ENCODE measurements at places on chromosomes 5 and 9.

DNA sequence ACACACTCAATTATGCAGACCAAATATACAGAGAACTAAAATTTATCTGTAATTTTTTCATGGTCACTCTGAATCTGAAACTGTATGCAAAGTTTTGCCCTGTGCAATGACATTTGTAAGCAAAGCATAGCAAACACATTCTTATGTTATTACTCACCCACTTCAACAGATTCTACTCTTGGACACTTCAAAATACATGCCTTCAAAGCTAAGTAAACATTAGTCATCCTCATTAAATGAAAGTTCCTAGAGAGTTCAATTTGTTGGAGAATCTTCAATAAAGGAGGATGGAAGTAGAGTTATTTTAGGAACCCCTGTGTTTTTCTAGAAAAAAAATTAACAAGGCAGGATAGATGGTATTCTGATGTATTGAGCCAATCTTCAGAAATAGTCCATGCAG, 639.7 kb upstream of the C9orf72 start:
- DNase-seq = peak; percentile 89

DNA sequence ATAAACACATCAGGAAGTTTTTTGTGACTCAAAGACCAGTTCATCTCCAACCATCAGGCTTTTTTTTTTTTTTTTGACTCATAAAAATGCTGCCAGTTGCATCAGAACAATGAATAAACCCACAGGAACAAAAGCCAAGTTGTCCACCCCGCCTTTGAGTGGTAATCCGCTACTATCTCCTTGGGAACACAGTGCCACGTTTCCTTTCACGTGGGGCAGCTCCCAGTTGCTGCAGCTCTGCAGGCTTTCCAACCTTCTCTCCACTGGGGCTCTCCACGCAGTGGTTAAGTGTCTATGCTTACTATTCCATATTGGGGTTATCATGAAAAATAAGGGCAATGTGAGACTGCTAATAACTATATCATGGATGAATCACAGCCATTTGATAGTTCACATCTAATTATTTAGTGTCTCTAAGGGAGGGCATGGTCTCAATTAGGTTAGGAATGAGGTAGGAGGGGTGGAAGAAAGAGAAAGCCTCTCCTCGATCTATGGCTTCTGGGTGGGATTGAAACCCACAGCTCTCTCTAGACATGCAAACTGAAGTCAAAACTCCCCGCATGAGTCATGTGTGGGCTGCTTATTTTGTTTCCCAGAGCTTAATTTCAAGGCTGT, 55.8 kb upstream of the ACTBL2 start:
- peak; percentile 51 for DNase-seq

DNA sequence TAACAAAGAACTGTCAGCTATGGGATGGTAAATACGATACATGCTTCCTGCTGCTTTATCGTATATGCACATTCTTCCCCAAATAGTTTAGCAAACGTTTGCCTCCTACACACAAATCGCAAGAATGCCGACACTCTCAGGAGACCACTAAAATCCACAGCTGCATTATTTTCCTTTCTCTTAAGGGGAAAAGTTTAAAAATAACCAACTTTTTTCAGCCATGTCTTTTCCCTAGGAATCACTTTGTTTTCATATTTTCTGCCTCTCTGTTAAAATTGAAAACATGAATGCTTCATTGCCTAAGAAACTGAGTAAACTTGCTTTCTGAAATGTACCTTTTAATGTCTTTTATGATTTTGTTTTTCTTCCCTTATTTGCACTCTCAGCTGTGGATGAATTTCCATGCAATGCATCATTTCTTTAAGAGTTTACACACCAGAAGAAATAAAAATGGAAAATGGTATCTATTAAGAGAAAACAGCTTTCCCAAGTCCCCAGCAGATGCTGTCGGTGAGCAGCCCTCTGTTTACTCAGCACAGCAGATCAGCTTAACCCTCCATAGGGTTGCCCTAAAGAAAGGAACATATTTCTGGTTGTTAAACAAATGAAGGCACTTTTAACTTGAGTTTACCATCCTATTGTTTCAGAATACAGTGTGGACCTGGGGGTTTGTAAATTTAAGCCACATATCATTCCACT, 66.2 kb downstream of the IZUMO3 start:
- DNase-seq = no peak

GRCh38 chr5:100562821-100563220, 27.6 kb downstream of the FAM174A start:
- DNase-seq = no peak

DNA sequence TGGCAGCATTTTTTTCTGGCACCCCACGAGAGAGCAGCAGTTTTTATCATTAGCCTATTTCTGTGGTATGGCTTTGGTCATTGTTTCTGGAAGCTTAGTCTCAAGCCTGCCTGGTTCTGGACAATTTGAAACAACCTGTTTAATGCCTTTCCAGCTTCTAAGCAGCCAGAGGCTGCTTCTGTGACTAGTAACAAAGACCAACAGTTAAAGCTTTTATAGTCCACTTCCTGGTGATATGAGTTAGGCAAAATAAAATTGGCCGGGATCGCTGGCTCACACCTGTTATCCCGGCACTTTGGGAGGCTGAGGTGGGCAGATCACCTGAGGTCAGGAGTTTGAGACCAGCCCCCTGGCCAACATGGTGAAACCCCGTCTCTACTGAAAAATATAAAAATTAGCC, 24.0 kb downstream of the LYRM7 start:
- DNase-seq = no peak

DNA sequence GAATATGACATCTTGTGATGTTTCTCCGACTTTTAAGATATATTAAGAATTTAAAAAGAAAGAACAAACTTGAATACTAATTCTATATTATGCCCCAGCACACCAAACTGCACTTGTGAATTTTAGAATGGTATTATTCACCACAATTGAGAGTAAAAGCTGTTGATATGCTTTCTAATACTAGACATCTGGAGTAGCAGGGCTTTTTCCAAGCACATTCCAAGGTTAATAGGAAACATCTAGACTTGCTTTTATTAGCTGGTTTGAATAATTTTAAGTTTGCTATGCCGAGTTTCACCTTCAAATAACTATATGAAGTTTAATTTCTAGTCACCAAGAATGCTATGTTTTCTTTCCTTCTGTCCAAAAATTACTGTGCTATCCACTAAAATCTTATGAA, 13.5 kb downstream of the NREP start:
- DNase-seq = no peak

- no peak for DNase-seq
These were observed 12.8 kb downstream of the SMIM23 start for GRCh38 chr5:171798418-171798817.

GRCh38 chr9:89661956-89662717, 57.3 kb downstream of the GADD45G start:
- peak; percentile 94 for DNase-seq

DNA sequence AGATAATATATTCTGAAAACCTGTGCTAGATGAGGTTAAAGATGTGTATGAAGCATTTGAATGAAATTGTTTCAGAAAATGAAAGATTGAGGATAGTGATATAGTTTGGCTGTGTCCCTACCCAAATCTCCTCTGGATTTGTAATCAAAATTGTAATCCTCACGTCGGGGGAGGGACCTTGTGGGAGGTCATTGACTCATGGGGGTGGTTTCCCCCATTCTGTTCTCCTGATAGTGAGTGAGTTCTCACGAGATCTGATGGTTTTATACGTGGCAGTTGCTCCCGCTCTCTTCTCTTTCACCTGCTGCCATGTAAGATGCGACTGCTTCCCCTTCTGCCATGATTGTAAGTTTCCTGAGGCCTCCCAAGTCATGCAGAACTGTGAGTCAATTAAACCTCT, 2.0 kb upstream of the TEX48 start:
- DNase-seq = no peak

- DNase-seq = no peak
These were observed 183.7 kb upstream of the GNA14 start for GRCh38 chr9:77831781-77832180.

- DNase-seq = no peak
These were observed 132.0 kb upstream of the TRIM32 start for GRCh38 chr9:116555119-116555518.

DNA sequence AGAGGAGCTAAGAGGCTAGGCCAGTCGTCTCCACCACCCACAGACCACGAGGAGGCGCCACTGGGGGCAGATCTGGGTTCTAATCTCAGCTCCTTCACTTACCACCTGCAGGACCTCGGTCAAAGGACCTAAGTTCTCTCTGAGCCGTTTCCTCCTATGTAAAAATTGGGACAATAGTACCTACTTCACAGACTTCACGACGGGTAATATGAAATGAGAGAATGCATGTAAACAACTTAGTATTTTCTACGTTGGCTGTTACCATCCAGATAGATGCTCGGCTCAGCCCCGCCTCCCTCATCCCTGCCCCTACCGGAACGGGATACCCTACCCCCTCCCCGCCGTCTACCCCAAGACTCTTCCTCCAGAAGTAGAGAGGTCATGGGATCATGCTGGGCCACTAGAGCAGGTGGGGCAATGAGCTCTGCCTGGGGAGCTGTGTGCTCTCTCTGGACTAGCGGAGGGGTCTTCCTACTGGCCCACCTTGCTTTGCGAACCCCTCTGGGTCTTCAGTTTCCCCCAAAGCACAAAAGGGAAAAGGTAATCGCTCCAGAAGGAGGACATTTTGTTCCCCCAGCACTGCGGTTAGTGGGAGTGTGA, 541 bp downstream of the GNPDA1 start:
- peak; percentile 16 for DNase-seq

- DNase-seq = peak; percentile 29
These were observed 24.8 kb downstream of the CCNJL start for GRCh38 chr5:160287378-160288051.

DNA sequence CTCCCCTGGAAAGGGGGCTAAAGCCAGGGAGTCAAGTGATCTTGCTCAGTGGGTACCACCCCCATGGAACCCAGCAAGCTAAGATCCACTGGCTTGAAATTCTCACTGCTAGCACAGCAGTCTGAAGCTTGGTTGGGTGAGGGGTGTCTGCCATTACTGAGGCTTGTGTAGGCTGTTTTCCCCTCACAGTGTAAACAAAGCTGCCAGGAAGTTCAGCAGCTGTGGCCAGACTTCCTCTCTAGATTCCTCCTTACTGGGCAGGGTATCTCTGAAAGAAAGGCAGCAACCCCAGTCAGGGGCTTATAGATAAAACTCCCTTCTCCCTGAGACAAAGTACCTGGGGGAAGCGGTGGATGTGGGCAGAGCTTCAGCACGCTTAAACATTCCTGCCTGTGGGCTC, 17.1 kb upstream of the EPB41L4A start:
- no peak for DNase-seq

GRCh38 chr5:180950291-180950949, 38.2 kb upstream of the BTNL3 start:
- DNase-seq = no peak

GRCh38 chr9:107390778-107391177, 98.8 kb downstream of the KLF4 start:
- DNase-seq = no peak

All from astrocyte of the spinal cord (primary cell).